ENCODE measurements at places on chromosomes 3 and 15. TPM values are rescaled to one million over a fixed set of nuclear protein-coding genes. Genes with fewer than 3 reads are reported as not detected.

The CCDC39 gene
- not detected for total RNA-seq

The CLDN16 gene
- total RNA-seq, result 0.06 TPM

The EDEM1 gene
- 18.4 TPM for total RNA-seq

The CHRD gene
- total RNA-seq, result 0.12 TPM

The ZPLD1 gene
- not detected for total RNA-seq

The EHHADH gene
- total RNA-seq, result 2.2 TPM

The GOLGA8Q gene
- 0.38 TPM for total RNA-seq

The SHC4 gene
- total RNA-seq, result 0.86 TPM

The TIGIT gene
- not detected for total RNA-seq

The CFAP92 gene
- not detected for total RNA-seq

The POPDC2 gene
- 0.18 TPM for total RNA-seq

The MYO5C gene
- 5.2 TPM for total RNA-seq

The LEKR1 gene
- total RNA-seq, result 0.51 TPM

The CSPG4 gene
- 0.10 TPM for total RNA-seq

The C3orf22 gene
- total RNA-seq, result not detected

The LMAN1L gene
- total RNA-seq, result not detected

The SLC28A1 gene
- total RNA-seq, result 0.05 TPM

The ULK4 gene
- 12.9 TPM for total RNA-seq

The PPP1R14D gene
- total RNA-seq, result 0.32 TPM

The RBM15B gene
- total RNA-seq, result 20.3 TPM

The MKRN2OS gene
- total RNA-seq, result not detected

The GATA2 gene
- total RNA-seq, result 4.1 TPM

The PFN2 gene
- 176 TPM for total RNA-seq

The HSPBAP1 gene
- total RNA-seq, result 6.2 TPM

The MUC20 gene
- 0.56 TPM for total RNA-seq

The PARP15 gene
- not detected for total RNA-seq

The HMG20A gene
- total RNA-seq, result 29.6 TPM

The CCDC54 gene
- total RNA-seq, result not detected

The B3GALNT1 gene
- 0.08 TPM for total RNA-seq

The SIDT1 gene
- total RNA-seq, result 0.38 TPM

The LHFPL4 gene
- total RNA-seq, result 0.78 TPM

The MYO1E gene
- total RNA-seq, result 211 TPM

The TMCO5A gene
- total RNA-seq, result not detected

The RETNLB gene
- total RNA-seq, result not detected
